ENCODE measurements at places on chromosomes 5 and 9.

- DNase-seq, result no peak
Observed at GRCh38 chr5:40594811-40595210, 84.9 kb upstream of the PTGER4 start.

DNA sequence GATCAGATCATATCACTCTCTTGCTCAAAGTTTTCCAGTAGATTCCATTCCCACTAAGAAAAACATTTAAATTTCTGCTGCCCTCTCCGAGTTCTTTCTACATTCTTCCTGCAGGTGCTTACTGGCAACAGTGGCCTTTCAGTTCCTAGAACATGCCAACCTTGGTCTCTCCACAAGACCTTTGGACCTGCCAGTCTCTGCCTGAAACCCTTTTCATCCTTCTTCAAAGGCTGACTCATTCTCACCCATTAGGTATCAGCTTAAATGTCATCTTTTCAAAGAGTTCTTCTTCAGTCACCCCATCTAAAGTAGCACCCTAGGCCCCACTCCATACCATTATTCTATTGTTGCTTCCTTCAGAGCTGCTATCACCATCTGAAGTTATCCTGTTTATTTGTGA, 21.8 kb downstream of the PPIC start:
- no peak for DNase-seq

DNA sequence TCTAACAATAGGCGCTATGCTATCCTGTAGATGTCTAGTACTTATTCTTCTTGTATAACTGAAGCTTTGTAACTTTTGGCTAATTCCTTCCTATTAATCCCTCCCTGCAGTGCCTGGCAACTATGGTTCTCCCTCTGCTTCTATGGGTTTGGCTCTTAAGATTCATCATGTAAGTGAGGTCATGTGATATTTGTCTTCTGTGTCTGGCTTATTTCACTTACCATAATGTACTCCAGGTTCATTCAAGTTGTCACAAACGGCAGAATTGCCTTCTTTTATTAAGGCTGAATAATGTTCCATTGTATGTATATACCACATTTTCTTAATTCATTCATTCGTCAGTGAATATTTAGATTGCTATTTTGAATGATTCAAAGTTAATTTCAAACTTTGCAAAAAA, 149.9 kb upstream of the GAS1 start:
- DNase-seq, result no peak

DNA sequence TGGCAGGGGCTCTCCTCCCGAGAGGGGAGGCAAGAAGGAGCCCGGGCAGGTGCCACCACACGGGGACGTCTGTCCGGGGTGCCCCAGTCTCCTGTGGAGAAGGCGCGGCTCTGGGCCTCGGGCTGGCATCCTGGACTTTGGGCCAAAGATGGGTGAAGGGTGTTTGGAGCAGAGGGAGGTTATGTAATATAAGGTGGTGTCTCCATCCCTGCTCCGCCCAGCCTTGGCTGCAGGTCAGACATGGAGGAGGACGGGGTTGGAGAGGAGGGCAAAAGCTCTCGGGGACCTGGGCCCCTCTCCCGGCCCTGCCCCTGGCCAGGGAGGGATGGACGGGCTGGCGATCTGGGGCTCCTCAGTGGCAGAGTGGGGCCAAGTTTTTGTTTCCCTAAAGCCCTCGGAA, 1.2 kb upstream of the SOHLH1 start:
- DNase-seq, result no peak

- DNase-seq, result no peak
Observed at GRCh38 chr9:110601098-110601497, 21.6 kb upstream of the SVEP1 start.

- no peak for DNase-seq
Observed at GRCh38 chr5:177325868-177326381, 14.2 kb upstream of the MXD3 start.
